Mucosa of gallbladder (tissue), 1 donor: ENCODE measurements at places on chromosomes 6 and 20. TPM values are rescaled to one million over a fixed set of nuclear protein-coding genes. Genes with fewer than 3 reads are reported as not detected.

Gene VIP
- 3.0 TPM for total RNA-seq

Gene TMEM63B
- total RNA-seq: 71.8 TPM

Gene CTAGE9
- total RNA-seq: 0.09 TPM

Gene DUSP15
- 2.8 TPM for total RNA-seq

Gene WFDC2
- total RNA-seq: 144 TPM

Gene TGM2
- total RNA-seq: 389 TPM

Gene STX11
- 2.9 TPM for total RNA-seq

Gene IMPG1
- not detected for total RNA-seq

Gene COL12A1
- 46.8 TPM for total RNA-seq

Gene PNLDC1
- total RNA-seq: 0.23 TPM

Gene TPD52L2
- 72.3 TPM for total RNA-seq

Gene SYNDIG1
- total RNA-seq: 5.7 TPM

Gene OR2H1
- total RNA-seq: not detected

Gene CPXM1
- total RNA-seq: 6.8 TPM

Gene FRS3
- 6.3 TPM for total RNA-seq

Gene SAPCD1
- total RNA-seq: 2.7 TPM

Gene PACRG
- total RNA-seq: 3.2 TPM

Gene LAMA2
- total RNA-seq: 35.3 TPM

Gene BPIFB4
- not detected for total RNA-seq

Gene MAS1
- not detected for total RNA-seq

Gene VARS1
- total RNA-seq: 49.7 TPM

Gene AVP
- total RNA-seq: not detected

Gene C20orf202
- 0.66 TPM for total RNA-seq

Gene THEMIS
- total RNA-seq: 2.8 TPM

Gene TCFL5
- total RNA-seq: 8.2 TPM

Gene CNR1
- total RNA-seq: 3.7 TPM
